H7 (cell line): ENCODE measurements at places on chromosomes 1 and 21. TPM values are rescaled to one million over a fixed set of nuclear protein-coding genes. Genes with fewer than 3 reads are reported as not detected.

DNA sequence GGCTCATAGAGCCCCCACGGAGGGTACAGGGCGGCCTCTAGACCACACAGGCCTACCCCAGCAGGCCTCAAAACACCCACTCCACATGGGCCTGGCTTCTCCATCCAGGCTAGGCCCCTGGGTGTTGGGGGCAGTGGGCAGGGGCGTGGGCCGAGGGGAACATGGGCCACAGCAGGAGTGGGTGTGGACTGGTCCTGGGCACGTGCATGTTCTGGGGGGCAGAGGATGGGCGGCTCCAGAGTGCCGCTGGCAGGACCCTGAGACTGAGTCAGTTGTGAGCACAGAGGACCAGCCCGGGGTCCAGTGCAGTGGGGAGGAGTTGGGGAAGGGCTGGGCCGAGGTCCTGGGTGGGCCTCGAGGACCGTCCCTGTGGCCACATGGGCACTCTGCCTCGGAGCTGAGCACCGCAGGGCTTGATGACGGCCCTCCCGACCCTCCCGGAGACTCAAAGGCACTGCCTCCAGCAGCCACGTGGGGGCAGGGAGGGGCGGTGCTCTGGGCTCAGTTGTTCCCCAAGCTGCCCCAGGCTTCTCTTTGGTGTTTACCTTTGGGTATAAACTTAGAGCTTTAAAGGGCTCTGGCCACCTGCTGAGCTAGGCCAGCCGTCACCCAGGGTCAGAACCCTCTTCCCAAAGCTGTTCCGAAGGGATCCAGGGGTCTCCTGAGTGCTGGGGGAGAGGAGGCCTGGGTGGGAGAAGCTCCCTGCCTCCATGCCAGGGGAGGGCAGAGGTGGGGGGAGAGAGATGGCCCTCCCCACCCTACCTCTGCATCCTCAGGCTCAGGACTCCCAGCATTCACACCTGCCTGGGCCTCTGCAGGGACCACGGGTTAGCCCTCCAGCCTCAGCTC, 79.9 kb downstream of the MORN1 start:
- peak; percentile 96 for DNase-seq

GRCh38 chr1:90717665-90718410, 736 bp upstream of the BARHL2 start:
- peak; percentile 96 for DNase-seq

DNA sequence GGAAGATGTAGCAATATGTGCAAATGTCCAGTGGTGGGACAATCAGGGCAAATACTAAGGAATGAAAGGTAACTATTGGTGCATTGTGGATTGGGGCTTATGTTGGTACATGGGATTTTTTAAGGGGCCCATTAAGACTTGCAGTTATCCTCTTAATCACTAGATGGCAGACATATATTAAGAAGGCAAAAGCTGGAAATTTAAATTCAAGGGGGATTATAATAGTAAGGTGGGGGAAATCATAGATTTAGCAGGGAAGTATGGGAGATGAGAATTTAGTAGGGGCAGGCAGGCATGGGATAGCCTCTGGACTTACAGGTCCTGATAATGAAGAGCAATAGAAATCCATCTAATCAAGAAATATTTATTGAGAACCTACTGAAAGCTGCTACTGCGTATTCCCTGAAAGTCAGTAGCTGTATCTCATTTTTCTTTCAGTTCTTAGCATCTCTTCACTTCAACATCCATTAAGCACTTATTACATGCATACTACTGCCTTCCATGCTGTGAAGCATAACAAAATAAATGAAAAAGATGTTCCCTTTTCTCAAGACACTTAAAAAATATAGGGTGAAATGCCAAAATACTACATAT, 251.8 kb downstream of the CRB1 start:
- DNase-seq = no peak

The TDRD5 gene
- total RNA-seq = 0.11 and 0.28 TPM in 2 replicates

The OR2G3 gene
- total RNA-seq = not detected in 2 replicates

The CCDC27 gene
- 0.04 and 0.07 TPM in 2 replicates for total RNA-seq

The OR2L5 gene
- total RNA-seq = not detected in 2 replicates
